Melanocyte of skin (primary cell): ENCODE measurements at places on chromosomes 13 and 19. TPM values are rescaled to one million over a fixed set of nuclear protein-coding genes. Genes with fewer than 3 reads are reported as not detected.

The LAIR1 gene
- not detected in 2 replicates for total RNA-seq

The GJB2 gene
- total RNA-seq, result 0.33 TPM in 1 of 2 replicates, not detected in the other

The MEX3D gene
- 17.3 and 18.0 TPM in 2 replicates for total RNA-seq

The KCNRG gene
- 1.00 and 1.1 TPM in 2 replicates for total RNA-seq

The FGF22 gene
- not detected in 2 replicates for total RNA-seq
